Stimulated activated CD8-positive, alpha-beta memory T cell treated with anti-CD3 and anti-CD28 coated beads, Interleukin-4, amount 100 ng/mL, for 24 hours (primary cell): ENCODE measurements at places on chromosomes 12 and 14.

DNA sequence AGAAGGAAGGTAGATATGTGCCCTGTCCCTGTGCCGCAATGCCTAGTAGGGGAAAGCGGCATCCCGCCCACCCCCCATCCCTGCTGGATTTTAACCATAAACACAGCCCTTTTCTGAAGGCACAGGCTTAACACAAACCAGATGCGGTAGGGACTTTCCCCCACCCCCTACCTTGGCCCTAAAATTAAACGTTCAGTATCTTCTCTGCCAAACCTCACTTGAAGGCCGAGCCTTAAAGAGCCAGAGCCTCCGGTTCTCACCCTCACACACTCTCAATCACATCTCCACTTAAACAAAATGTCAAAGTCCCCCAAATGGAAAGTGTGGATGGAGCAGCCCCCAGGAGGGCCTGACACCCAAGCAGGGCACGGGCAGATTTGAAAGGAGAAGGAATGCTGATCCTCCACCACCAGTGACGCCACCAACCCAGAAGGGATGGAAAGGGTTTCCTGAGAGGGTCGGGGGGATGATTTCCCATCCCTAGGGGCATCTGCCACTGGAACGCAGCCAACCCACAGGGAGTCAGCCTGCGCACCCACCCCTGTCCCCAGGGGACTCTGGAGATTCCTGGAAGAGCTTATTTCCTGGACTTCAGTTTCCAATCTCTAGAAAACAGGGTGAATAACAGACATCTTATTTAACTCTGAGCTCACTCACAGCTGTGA, 26.4 kb downstream of the ACTN1 start:
- DNase-seq, result no peak

DNA sequence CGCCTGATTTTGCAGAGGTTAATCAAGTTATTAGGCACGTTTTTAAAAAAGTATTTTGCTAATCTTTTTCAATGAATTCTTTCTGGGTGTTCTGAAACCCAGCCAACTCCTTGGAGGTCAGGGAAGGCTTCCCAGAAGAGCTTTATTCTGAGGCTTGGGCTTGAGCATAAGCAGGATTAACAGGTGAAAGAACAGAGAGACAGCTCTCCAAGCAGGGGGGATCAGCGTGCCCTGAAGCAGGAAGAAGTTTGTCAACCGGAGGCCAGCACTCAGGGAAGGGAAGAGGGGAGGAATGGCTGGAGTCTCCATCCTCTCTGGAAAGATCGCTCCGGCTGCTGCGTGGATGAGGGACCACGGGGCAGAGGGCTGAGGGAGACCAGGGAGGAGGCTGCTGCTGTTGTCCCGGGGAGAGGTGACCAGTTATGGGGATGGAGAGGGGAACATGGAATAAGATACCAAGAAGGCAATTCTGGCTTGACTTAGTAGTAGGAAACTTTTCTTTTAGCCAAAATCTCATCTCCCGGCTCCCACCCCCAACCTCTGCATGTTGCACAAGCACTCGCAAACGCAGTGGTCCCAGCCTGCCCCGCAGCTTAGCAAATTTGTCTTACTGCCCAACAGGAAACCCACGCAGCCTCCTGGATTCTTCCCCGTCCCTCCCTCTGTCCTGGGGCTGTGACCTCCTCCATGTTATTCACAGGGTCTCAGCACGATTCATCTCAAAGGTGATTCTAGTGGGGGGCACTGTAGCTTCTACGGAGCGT, 1.1 kb upstream of the SSH1 start:
- no peak for DNase-seq

DNA sequence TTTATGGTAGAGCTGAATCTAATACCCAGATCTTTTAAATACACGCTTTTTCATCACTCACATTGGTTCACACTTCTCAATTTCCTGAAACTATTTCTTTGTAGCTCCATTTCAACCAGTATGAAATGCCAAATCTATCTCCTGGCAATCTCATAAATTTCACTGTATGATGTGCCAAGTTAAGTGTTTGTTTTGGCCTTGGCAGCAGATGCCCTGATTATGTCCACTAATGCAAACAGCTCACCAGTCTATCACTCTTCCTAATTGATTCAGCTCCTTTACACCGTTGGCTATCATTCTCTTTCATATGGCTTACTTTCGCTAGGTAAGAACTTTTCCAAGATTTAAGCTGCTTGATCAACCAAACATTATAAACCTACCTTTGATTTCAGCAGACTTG, 58.6 kb downstream of the ZFC3H1 start:
- DNase-seq, result no peak

GRCh38 chr14:100725587-100726387, 905 bp upstream of the DLK1 start:
- DNase-seq, result no peak

DNA sequence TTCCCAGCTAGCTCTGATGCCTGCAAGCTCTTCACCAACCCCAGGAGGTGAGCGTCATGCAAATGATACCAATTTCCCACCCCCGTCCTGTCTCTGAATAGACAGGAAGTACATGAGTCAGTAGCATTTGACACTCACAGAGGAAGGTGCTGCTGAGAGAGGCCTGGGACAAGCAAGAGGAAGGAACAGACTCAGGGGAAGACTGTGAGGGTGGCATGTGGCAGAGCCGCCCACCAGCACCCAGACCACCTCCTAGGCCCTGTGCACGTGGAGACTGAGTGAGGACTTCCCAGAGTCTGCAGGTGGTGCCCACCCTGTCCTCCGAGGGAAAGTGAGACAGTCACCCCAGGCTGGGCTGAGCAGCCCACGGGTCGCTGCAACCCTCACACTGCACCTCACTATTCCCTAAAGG, 199.5 kb upstream of the SFSWAP start:
- DNase-seq, result peak; percentile 18

DNA sequence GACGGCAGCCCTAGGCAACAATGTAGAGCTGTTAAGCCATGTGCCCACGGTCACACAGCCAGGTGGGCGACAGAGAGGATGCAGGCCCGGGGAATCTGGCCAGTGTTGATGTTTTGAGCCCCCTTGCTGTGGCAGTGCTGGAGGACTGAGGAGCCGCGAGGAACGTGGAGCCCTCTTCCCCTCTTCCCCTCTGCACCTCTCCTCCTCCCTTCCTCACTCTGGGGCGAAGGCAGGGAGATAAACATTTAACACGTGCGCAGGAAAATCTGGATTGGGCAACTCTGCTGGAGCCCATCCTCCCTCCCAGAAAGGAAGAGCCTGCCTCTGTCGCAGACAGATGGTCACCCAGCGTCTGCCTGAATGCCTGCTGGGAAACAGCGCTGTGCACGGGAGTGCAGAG, 376.8 kb downstream of the FUT8 start:
- DNase-seq, result no peak

- no peak for DNase-seq
Measured at GRCh38 chr12:110073049-110073831, 24.9 kb upstream of the C12orf76 start.

- DNase-seq, result peak; percentile 20
Measured at GRCh38 chr12:64826234-64826633, 1.8 kb downstream of the TBC1D30 start.

DNA sequence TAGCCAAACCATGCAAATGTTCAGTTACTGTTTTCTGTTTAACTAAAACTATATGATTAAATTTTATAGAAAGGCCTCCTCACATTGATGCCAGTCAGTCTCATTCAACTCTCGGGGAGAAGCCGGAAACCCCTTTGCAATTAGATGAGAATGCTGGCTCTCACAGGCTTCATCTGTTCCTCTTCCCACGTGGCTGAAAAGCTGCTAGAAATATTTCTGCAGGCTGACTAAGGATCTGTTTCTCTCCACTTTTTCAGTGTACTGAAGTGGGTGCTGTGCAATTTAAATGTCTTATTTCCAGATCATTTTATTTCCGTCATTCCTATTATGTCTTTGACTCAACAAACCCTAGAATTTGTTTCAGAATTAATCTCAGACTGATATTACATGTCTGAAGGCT, 17.4 kb upstream of the KCNH3 start:
- no peak for DNase-seq
